ENCODE measurements at places on chromosomes 7 and 10.

- DNase-seq = peak; percentile 61
Measured at GRCh38 chr7:158828133-158829020, 932 bp downstream of the ESYT2 start.

DNA sequence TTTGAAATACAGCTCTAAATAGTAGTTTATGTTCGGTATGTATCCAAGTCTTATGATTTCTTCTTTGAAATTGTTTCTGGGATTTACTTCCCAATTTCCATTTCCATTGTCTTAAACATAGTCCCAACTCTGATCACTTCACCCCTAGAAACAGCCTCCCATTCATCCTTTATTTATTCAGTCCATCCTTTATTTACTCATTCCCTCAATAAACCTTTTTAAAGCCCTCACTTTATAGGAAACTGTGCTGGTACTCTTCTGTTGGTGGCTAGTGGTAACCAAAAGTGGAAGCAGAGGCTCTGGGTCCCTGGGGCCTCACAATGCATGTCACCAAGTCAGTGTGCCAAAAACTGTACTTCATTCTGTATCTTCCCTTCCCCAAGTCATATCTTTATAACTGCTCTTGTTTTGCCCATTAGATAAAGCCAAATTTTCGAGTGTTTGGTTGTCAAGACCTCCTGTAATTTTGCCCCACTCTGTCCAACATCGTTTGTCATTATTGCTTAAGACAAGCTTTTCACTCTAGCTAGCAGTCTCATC is 3.9 kb upstream of the EPC1 start:
- no peak for DNase-seq

DNA sequence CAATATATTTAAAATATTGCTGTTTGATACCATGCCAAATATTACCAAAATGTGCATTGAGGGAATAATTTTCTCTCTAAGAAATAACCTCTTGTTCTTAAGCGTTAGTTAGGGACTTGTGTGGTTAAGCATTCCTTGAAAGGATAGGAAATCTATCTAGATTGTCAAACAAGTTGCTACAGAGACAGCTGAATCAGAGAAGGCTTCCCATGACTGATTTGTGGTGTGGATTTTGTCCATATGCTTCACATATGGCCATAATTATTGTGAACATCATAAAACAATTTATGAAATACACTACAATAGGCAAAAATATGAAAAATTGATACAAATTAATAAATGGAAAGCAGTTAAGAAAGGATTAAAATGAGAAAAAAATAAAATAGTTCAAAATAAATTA is 96.3 kb downstream of the GNAT3 start:
- DNase-seq = no peak

DNA sequence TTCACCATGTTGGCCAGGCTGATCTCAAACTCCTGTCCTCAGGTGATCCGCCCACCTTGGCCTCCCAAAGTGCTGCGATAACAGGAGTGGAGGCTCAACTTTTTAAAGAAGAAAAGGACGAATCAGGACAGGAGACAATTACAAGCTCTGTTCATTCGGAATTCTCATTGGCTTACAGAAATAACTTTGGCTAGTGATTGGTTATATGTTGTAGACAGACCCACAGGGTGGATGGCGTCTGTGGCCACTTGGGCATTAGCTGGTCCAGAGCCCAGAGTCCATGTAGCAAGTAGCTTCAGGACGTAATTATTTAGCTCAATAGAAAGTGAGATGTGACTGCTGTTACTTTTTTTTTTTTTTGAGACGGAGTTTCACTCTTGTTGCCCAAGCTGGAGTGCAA is 160.5 kb upstream of the TNRC18 start:
- DNase-seq = no peak

DNA sequence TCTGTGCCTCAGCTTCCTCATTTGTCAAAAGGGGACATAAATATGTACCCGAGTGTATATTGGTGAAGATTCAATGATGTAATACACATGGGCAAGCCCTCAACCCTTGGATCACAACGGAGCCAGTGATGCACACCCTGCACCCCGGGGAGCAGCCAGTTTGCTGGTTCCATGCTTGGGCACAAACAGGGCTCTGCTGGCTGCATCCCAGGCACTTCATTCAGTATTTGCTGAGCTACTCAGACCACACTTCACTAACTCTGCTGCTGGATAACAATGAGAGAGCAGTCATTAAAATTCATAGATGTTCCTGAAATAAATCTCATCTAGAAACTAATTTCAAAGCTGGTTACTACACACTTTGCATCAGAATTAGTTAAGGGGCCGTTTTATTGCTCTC is 72.0 kb downstream of the SCRN1 start:
- no peak for DNase-seq

DNA sequence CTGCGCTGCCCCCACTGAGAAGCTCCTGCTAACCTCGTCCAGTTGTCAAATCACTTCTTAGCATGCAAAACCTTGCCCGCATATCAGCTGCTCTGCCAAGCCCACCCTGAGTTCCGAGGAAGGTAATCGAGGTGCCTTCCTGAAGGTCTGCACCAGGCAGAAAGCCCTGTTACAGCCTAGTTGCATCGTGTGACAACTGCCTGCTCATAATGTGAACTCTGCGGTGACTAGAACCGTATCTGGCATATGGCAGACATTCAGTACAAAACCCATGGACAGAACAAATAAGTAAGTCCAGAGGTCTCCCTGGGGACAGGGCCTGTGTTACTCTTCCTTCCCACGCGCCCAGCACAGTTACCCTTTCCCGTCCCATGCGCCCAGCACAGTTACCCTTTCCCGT is 394.3 kb downstream of the DNAJB6 start:
- no peak for DNase-seq

- DNase-seq = no peak
Measured at GRCh38 chr10:85212526-85212925, 884.1 kb downstream of the CCSER2 start.
